Lower leg skin (tissue), 4 donors: ENCODE measurements at places on chromosomes 1 and 21.

- no peak for DNase-seq
Measured at GRCh38 chr1:111769517-111770146, 13.9 kb downstream of the DDX20 start.

DNA sequence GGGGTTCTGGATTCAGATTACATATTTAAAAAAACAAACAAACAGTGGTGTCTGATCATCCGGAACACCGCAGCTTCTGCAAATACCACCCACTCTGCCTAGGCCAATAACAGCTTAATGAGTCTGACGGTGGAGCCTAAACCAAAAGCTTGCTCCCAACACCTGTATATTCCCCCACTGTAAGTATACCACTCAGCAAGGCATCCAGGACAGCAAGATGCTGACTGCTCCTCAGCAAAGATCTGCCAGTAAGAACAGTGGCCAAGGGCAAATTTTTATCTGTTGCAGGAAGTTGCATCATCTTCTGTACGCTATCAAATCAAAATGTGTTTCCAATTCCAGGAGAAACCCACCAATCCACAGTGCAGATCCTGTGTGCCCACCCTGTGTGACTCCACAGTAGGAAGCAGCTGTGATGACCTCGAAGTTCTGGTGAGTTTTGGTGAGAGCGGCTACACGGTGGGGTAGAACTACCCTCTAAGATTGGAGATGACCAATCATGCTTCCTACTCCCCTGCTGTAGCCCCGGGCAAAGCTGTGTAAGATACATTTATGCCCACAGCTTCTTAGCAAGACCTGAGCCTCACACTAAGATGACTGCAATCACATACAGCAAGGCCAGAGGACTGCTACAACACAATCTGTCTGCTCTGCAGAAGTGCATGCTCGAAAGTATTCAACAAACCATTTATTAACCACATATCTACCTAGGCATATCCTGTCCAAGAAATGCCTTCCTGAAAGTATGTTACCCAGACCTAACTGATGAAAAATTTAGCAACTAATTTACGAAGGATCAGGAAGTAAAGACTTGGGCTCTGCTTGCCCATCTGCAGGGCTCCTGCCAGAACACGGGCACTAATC is 30.5 kb downstream of the SIPA1L2 start:
- no peak for DNase-seq

GRCh38 chr1:155040358-155041093 is 6.9 kb downstream of the DCST1 start:
- no peak for DNase-seq

DNA sequence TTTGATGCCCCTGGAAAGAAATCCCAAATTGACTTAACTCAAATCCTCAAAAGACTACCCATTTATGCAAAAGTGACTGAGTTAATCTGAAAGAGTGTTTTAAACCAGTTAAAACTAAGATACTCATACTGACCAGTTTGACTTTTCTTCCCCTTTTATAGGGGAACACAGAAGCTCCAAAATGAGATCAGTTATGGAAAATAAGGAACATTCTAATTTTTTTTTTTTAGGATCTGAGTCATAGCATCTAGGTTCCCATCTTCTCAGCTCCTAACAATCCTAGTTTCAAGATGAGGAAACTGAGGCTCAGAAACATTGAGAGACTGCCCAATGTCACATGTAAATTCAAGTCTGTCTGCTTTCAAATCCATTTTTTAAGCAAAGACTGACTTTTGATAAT is 231.1 kb upstream of the RUNX1 start:
- no peak for DNase-seq

- no peak for DNase-seq
Measured at GRCh38 chr1:179714623-179715022, 28.5 kb upstream of the FAM163A start.

- DNase-seq = no peak
Measured at GRCh38 chr1:214563881-214564280, 12.5 kb upstream of the PTPN14 start.

GRCh38 chr1:7755448-7755847 is 15.6 kb upstream of the VAMP3 start:
- no peak for DNase-seq

GRCh38 chr1:193417403-193417802 is 231.0 kb upstream of the B3GALT2 start:
- no peak for DNase-seq

DNA sequence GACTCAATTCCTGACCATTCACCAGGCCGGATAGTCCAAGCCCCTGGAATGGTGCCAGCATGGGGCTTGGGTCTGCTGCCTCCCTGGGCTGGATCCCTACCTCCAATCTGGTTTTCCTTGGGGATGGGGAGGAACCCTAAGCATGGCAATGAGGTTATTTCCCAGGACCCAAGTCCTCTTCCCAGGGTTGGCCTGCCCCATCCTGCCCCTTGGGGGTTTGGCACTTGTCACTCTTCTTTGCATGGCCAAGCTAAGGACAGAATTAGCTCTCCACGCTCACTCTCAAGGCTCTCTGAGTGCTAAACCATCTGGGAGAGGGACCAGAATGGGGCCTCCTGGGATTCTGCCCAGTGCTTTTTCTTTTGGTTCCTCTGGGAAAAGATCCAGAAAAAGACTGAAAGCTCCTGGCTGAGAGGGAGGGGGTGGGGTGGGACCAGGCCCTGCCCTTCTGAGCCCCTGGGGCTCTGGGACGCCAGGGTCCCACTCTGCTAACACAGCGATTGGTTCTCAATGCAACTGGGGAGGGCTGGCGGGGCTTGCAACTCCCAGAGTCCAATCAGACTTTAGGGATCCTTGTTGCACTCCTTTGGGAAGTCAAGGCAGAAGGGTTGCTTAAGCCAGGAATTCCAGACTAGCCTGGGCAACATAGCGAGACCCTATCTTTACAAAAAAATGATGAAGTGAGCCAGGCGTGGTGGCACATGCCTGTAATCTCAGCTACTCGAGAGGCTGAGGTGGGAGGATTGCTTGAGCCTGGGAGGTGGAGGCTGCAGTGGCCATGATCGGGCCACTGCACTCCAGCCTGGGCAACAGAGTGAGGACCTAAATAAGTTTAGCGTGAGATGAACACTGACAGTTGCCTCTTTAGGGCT is 52.7 kb downstream of the DHRS3 start:
- no peak for DNase-seq

DNA sequence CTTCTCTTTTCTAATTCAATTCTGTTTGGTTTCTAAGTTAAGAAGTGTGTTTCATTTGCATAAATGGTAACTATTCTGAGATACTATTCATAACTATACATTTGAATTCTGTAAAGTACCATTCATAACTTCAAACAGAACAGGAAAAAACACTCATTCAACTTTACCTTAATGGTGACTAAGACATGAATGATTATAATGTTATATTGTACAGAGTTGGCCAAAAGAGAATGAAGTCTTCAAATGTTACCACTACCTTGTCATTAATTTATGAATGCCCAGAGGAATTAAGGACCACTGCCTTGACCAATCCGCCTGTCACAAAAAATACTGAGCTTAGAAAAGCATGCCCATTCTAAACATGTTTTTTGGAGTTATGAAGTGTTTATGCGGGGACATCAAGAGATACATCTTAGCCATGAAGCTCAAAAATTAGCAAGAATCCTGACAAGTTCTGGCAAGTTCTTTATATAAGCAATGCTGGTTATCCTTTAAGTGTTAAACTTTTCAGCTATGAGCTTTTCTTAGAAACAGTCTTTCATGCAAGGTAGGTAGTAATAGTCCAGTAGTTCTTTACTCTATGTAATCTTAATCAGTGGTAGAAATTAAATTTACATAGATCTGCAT is 7.9 kb downstream of the WASF2 start:
- no peak for DNase-seq

DNA sequence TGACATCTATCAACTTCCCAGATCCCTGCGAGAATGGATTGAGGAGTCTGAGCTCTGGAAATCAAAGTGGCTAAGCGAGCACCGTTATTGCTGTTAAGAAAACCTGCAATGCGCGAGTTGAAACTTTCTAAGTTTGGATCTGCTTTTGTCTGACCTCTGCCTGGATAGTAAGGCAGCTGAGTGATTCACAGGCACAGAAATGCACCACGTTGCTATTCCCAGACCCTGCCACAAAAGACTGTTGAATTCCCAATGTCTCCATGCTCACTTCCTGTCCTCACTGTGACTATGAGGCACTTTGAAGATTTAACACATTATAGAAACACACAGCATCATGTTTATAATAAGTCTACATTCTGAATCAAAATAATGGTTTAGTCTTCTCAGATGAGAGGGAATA is 27.1 kb upstream of the CNIH3 start:
- no peak for DNase-seq

- no peak for DNase-seq
Measured at GRCh38 chr1:25216123-25216522, 16.2 kb downstream of the SYF2 start.

DNA sequence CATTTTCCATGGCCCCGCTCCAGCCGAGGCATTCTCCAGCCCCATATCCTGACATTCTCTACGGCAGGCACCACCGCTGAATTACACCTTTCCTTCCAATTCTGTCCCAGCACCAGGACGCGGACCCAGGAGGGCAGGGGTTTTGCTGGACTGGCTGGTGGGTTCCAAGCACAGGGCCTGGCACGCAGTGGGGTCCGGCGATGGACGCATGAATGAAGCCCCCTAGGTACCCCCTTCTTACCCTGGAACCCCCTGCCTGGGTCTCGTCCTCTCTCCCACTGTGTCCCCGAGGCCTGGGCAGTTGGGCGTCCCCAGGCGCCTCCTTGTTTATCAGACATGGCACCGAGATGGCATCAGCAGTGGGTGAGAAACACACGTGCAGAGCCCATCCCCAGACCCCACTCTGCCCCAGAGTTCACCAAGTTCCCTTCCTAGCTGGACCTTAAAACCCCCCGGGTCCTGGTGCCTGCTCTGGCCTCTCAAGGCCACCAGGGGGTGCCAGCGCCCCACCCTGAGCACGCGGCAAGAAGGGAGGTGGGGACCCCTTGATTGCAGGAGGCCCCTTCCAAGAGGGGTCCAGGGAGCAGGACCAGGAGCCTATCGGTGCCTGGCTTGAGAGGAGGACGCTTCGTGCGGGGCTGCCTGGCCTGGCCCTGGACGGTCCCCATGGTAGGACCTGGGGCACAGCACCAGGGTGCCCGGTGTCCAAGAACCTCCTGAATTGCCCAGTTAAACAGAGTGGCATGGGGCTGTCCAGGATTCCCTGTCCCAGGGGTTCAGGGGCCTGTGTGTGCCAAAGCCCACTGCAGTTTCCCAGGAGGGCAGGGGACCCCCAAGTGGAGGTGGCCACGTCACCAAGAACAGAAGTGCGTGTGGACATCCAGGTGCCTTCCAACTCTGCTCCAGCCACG is 46.1 kb downstream of the MEGF6 start:
- no peak for DNase-seq

DNA sequence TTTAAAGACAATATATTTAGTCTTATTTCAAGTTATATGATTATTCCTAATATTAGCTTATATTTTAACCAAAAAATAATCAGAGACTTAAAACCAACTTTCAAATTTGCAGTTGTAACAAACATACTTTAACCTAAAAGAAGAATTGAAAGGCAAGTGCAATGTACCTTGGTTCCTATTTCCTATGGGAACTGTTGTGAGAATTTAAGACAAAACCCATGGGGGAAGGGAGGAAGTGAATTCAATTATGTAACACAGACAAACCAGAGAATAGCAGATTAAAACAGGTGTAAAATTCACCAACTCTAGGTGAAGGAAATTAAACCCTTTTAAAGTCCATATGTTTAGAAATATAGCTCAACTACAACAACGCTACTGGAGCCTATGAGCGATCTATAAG is 22.6 kb upstream of the CR2 start:
- no peak for DNase-seq

DNA sequence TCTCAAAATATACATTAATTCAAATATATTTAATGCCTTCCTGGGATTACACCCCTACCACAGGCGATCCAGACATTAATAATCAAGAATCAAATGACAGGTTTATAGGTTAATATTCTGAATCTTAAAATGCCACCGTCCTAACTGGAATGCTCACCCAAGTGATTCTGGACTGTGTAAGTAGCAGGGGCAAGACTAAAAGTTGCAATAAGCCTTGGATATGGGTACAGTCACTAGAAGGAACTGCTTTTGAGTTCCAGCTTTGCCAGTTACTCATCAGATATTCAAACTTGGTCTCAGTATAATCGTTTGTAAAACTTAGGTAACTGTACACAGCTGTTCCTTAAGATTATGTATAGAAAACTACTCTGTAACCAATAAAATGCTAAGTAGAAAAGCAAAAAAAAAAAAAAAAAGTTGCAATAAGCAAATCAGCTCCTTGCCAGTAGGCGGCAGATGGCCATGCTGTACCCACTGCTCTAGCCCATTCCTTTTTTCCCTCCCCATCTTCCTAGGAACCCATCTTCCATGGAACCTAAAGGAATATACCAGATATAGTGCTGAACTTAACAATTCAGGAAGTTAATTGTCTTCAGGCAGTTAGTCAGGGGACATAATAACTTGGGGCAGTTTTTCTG is 10.5 kb downstream of the RO60 start:
- DNase-seq = no peak

DNA sequence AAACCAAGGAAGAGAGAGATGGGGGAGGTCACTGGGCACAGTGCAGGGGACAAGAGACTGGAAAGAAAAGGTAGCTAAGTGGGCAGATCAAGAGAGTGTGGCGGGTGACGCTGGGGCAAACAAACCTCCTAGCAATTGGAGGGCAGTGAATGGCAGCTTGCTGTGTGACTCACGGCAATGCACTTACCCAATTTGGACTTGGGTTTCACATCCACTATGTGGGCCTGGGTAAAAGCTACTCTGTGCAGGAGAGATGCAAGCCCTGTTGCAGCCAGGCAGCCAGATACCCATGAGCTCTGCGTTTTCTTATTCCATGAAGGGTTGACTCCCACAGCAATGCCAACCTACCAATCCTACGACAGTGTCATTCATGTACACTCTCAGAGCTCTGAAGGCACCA is 9.5 kb downstream of the PLXNA2 start:
- DNase-seq = no peak

DNA sequence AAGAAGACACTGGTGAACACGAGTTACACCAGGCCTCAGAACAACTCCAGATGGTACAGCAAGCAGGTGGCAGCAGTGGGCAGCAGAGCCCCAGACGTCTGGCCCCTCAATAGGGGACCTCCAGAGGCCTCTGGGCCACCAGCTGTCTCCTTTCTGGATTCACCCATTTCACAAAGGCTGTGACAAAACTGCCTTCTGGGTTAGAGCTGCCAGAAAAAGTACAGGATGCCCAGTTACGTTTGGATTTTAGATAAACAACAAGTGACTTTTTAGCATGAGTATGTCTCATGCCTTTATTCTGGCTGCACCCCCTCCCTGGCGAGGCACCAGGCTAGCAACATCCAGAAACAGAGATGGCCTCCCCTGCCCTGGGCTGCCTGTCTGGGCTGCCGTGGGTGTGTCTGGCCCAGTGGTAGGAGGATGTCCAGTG is 30.1 kb downstream of the ITPKB start:
- DNase-seq = no peak

- DNase-seq = no peak
Measured at GRCh38 chr1:15994590-15995351, 9.3 kb upstream of the SRARP start.

GRCh38 chr1:43329995-43330751 is 7.4 kb upstream of the MPL start:
- DNase-seq = peak; percentile 87
